Stomach (tissue), 19 donors: ENCODE measurements at places on chromosomes 12 and 14.

DNA sequence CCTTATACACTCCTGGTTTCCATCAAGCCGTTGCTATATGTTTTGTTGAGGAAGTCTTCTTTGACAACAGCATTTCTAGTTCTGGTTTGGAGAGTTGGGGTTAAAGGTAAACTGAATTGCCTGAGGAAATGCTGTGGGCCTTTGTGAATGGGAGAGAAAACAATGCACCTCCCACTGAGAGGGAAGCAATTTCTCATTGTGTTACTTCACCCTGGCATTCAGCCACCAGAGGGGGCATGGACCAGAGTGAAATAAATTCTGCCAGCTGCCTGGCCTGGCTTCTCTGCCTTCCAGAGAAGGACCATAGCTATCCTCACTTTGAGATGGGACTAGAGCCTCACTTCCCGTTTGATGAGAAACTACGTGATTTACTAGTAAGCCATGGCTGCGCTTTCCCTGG, 475.3 kb downstream of the EGLN3 start:
- H3K4me3 ChIP-seq = no peak overlapping the region
- H3K27ac ChIP-seq = no peak overlapping the region
- H3K36me3 ChIP-seq = no peaks in the 10 kb centered on the region
- no peaks in the 10 kb centered on the region for H3K4me1 ChIP-seq

GRCh38 chr12:124171231-124171979, 123.5 kb upstream of the RFLNA start:
- no peaks in the 10 kb centered on the region for H3K27me3 ChIP-seq
- no peak for DNase-seq
- no peak overlapping the region for H3K4me3 ChIP-seq
- no peak overlapping the region for H3K27ac ChIP-seq

DNA sequence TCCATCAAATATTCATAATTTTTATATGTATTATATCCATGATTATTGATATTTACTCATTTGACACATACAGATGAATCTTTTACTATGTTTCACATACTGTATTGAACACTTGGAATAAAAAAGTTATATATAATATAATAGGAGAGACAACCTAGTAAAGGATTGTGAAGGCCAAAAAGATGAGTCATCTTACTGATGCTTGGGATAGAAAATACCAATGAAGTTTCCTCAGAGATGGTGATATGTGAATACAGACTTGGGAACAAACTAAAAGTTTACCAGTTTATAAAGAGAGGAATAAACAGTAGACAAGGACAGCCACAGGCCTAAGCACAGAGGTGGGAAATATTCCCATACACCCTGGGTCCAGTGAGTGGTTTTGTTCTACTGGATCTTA, 743.9 kb upstream of the FLRT2 start:
- no peak overlapping the region for H3K27ac ChIP-seq
- no peaks in the 10 kb centered on the region for H3K36me3 ChIP-seq
- H3K4me3 ChIP-seq = no peak overlapping the region
- no peaks in the 10 kb centered on the region for H3K4me1 ChIP-seq

- DNase-seq = no peak
- no peaks in the 10 kb centered on the region for H3K27me3 ChIP-seq
- H3K36me3 ChIP-seq = no peaks in the 10 kb centered on the region
- H3K4me3 ChIP-seq = peak overlapping the region; percentile 52
- peak overlapping the region; percentile 99 for H3K27ac ChIP-seq
- H3K4me1 ChIP-seq = peaks cover 14% of the 10 kb centered on the region
These were observed 134.1 kb upstream of the KRAS start for GRCh38 chr12:25384893-25385248.

GRCh38 chr14:102870994-102871831, 51.2 kb upstream of the AMN start:
- DNase-seq = no peak
- no peaks in the 10 kb centered on the region for H3K4me1 ChIP-seq
- no peaks in the 10 kb centered on the region for H3K27me3 ChIP-seq
- H3K4me3 ChIP-seq = no peak overlapping the region

GRCh38 chr12:51706206-51706605, 115.2 kb downstream of the SCN8A start:
- H3K27ac ChIP-seq = no peak overlapping the region
- H3K4me3 ChIP-seq = no peak overlapping the region
- H3K4me1 ChIP-seq = no peaks in the 10 kb centered on the region
- no peaks in the 10 kb centered on the region for H3K27me3 ChIP-seq
- no peak for DNase-seq

- H3K27ac ChIP-seq = no peak overlapping the region
- H3K4me1 ChIP-seq = no peaks in the 10 kb centered on the region
- H3K4me3 ChIP-seq = no peak overlapping the region
- H3K27me3 ChIP-seq = no peaks in the 10 kb centered on the region
- H3K36me3 ChIP-seq = no peaks in the 10 kb centered on the region
- DNase-seq = no peak
These were observed 234.0 kb downstream of the ADAMTS20 start for GRCh38 chr12:43318021-43318420.

- DNase-seq = no peak
- no peak overlapping the region for H3K4me3 ChIP-seq
- no peaks in the 10 kb centered on the region for H3K4me1 ChIP-seq
- no peak overlapping the region for H3K27ac ChIP-seq
- no peaks in the 10 kb centered on the region for H3K27me3 ChIP-seq
These were observed 173.4 kb upstream of the BMP4 start for GRCh38 chr14:54129850-54130640.

- no peak for DNase-seq
- H3K4me1 ChIP-seq = no peaks in the 10 kb centered on the region
- no peaks in the 10 kb centered on the region for H3K36me3 ChIP-seq
- no peaks in the 10 kb centered on the region for H3K27me3 ChIP-seq
- H3K4me3 ChIP-seq = no peak overlapping the region
These were observed 318.8 kb downstream of the PRKD1 start for GRCh38 chr14:29608861-29609260.

DNA sequence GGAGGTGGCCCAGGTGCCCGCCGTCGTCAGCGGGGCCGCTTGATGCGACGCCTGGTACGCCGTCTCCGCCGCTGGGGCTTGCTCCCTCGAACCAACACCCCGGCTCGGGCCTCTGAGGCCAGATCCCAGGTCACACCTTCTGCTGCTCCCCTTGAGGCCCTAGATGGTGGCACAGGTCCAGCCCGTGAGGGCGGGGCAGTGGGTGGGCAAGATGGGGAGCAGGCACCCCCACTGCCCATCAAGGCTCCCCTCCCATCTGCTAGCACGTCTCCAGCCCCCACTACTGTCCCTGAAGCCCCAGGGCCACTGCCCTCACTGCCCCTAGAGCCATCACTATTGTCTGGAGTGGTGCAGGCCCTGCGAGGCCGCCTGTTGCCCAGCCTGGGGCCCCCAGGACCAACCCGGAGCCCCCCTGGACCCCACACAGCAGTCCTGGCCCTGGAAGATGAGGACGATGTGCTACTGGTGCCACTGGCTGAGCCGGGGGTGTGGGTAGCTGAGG, 5.5 kb downstream of the LRP10 start:
- no peaks in the 10 kb centered on the region for H3K27me3 ChIP-seq
- no peak overlapping the region for H3K4me3 ChIP-seq
- H3K4me1 ChIP-seq = peaks cover 35% of the 10 kb centered on the region
- no peak overlapping the region for H3K27ac ChIP-seq
- peaks cover 71% of the 10 kb centered on the region for H3K36me3 ChIP-seq

GRCh38 chr12:84676787-84677186, 235.8 kb downstream of the SLC6A15 start:
- H3K36me3 ChIP-seq = no peaks in the 10 kb centered on the region
- no peaks in the 10 kb centered on the region for H3K4me1 ChIP-seq
- no peak overlapping the region for H3K27ac ChIP-seq
- no peak for DNase-seq
- H3K27me3 ChIP-seq = no peaks in the 10 kb centered on the region

DNA sequence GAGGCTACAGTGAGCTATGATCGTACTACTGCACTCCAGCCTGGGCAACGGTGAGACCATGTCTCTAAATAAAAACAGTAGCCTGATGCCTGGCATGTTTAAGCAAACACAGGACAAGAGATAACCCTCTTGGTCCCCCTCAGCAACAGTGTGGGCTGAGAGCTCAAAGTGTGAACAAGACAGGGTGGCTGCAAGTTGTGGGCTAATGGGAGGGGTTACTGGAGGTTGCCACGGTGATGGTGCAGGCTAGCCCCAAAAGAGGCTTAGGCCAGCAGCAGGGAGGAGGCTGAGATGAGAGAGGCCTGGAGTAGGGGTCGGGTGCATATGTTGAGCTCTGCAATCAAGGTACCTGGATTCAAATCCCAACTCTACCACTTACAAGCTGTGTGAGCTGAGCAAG, 3.4 kb upstream of the LGMN start:
- no peak overlapping the region for H3K27ac ChIP-seq
- peaks cover 15% of the 10 kb centered on the region for H3K4me1 ChIP-seq
- H3K27me3 ChIP-seq = no peaks in the 10 kb centered on the region
- H3K4me3 ChIP-seq = no peak overlapping the region
- DNase-seq = no peak

DNA sequence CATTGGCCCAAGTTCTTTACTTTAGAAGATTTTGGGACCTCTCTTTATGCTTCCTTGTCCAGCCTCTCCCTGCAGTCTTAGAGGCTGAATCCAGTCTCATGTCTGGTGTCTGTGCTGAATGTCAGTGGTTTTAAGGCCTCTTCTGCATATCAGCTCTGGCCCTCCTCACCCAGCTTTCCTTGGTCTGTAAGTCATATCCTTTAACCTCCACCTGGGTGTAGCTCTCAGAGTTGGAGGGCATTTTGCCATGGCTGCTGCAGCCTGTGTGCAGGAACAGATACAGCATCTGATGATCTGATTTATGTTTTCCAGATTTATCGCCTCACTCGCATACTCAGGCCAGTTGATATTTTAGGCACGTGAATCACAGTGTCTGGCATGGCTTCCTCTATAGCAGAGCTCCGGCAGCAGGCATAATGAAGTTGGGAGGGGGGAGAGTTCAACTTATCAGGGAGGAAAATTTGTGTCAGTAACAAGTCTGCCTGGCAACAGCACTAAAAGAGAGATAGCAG, 335.0 kb downstream of the PCNX1 start:
- no peak overlapping the region for H3K4me3 ChIP-seq
- H3K36me3 ChIP-seq = no peaks in the 10 kb centered on the region
- DNase-seq = no peak

DNA sequence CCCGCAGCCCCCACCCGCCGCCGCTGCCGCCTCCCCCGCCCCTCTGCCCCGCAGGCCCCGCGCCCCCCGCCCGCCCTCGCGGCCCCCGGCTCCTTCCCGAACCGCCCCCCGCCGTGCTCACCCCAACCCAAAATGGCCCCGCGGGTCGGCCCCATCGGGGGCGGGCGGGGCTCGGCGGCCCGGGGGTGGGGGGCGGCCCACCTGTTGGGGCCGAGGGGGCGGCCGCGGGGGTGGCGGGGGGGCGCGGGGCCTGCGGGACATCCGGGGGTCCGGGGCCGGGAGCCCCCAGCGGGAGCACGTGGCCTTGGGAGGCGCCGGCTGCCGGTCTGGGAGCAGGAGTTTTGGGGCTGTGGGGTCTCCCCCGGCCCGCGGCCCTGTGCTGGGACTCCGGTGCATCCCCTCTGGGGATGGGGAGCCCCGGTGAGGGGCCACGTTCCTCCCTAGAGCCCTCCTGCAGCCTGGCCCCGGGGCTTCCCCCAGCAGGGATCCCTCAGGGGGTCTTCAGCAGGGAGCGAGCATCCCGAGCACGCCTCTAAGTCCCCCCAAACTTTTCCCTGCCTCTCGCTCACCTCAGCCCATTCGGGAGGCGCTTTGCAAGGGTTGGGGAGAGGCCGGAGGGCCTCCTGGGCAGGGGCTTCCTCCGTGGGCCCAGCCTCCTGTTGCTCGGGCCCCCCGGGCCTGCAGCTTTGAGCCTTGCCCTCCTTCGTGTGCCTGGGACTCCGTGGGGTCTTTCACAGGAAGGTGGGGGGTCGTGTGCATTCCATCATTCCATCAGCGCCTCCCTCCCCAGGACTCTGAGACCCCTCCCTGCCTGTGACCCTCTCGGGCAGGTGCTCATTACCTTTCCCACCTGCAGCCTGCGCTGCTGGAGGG, 710 bp downstream of the MTA1 start:
- H3K4me3 ChIP-seq = peak overlapping the region; percentile 79
- peak overlapping the region; percentile 82 for H3K27ac ChIP-seq
- no peaks in the 10 kb centered on the region for H3K27me3 ChIP-seq
- no peak for DNase-seq
- peaks cover 6% of the 10 kb centered on the region for H3K36me3 ChIP-seq

DNA sequence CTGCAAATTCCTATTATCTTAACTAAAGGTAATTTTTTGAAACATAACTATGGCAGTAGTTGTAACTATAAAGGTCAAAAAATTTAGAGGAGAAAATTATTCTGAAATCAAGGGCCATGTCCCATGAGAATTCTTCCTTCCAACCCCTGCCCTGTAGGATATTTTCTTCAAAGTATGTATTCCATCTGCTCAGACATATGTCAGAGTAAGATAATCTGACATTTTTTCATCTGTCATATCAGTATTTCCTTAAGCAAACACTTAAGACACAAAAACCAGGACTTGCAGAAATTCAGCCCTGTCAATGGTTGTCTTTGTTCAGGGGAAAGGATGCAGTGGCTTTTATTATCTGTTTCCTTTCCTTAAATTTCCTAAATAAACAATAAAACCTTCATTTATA, 36.3 kb downstream of the ACSS3 start:
- DNase-seq = no peak
- H3K4me1 ChIP-seq = no peaks in the 10 kb centered on the region

DNA sequence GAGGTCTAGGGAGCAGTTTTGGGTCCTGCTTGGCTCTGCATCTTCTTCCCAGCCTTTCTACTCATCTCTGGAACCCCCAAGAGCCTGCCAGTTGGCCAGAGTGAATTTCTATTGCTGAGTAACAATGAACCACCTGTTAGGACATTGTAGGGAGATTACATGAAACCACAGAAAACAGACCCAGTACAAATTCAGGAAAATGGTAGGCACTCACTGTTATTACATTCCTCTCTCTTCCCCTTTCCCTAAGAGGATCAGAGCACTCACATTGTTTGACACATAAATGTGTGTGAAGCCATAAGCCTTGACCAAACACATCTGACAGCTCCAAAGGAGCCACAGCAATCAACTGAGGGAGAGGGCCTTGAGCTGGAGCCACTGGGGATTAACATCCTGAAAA, 216.1 kb downstream of the TMEM132D start:
- no peak overlapping the region for H3K27ac ChIP-seq
- H3K4me1 ChIP-seq = no peaks in the 10 kb centered on the region
- H3K27me3 ChIP-seq = no peaks in the 10 kb centered on the region
- no peak for DNase-seq
- no peaks in the 10 kb centered on the region for H3K36me3 ChIP-seq

DNA sequence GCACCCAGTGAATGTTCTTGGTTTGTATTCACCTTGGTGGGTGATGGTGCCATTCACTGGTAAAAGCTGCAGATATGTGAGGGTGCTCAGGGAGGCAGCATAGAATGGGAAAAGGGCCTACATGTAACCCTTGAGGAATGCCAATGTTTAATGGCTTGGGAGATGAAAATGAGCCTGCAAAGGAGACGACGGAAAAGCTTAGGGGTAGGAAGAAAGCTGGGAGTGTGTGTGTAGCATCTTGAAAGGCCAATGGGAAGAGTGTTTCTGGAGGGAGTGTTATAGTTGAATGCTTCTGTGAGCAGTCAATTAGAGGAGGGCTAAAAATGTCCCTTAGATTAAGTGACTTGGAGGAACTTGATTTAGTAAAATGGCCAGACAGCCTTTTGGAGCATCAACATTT, 24.9 kb downstream of the PPM1A start:
- H3K4me3 ChIP-seq = no peak overlapping the region
- no peak for DNase-seq
- H3K4me1 ChIP-seq = peaks cover 75% of the 10 kb centered on the region
- H3K27me3 ChIP-seq = no peaks in the 10 kb centered on the region
- no peak overlapping the region for H3K27ac ChIP-seq
